ENCODE measurements at places on chromosomes 2 and 18.

GRCh38 chr2:85655961-85656417, 12.0 kb downstream of the SFTPB start:
- DNase-seq = no peak

DNA sequence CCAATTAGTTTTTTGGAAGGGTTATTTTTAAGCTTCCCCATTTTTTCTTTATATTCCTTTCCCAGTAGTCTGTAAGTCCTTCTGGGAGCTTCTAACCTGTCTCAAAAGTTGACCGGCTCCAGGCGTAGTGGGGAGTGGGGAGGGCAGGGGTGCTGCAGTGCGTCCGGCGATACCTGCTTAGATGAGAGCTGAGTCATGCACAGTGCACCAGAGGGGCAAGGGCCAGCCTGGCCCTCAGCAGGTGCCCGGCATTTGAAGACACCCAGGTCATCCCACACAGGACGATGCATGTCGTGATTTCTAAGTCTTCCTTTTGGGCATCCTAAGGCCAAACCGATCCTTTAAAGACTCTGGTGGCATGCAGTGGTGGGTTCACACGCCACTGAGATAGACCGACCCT, 73.4 kb downstream of the TPO start:
- no peak for DNase-seq

DNA sequence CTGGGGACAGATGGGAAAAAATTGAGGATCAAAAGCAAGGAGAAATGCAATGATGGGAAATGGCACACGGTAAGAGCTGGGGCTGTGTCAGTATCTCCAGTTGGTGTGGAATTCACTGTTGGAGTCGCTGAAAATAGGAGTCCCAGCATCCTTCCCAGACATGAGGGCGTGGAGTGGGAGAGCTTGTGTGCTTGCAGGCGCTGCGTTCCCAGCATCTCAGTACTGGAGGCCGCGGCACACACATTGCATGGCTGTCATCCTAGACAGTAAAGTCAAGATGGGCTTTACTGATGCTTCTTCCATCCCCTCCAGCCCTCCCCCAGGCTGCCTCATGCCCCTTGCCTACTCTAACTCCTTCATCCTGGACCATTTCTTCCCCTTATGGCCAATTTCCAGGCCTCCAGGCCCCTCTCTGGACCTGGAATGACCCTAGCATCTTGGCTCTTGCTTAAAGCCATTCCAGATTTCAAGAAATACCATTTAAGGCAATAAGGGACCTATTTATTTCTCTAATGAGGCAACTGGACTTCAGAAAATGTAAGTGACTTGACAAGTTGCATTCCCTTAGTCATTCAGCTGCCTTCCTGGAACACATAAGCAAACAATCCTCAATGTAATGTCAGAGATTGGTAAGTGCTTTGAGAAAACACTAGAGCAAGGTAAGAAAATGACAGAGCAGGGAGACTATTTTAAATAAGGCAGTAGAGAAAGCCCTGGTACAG, 70.5 kb upstream of the TTC39C start:
- no peak for DNase-seq

GRCh38 chr18:79949697-79950487, 1.6 kb downstream of the SLC66A2 start:
- DNase-seq = no peak

- DNase-seq = no peak
These were observed 36.6 kb upstream of the PPP1R1C start for GRCh38 chr2:181949047-181949446.

DNA sequence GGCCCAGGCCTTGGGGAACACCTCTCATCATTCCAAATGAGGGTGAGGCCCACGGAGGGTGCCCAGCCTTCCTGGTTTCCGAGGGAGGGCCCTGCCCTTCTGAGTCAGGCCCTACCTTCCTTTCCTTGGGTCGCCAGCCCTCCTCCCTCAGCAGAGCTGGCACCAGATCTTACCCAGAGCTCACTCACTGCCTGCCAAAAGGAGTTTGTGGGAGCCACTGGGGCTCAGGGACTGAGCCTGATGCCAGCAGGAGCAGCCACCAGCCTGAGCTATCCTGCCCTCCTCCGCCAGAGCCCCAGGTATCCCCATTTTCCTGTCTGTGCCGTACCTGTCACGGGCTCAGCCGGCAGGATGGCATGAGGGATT, 64.1 kb downstream of the NRP2 start:
- DNase-seq = no peak

DNA sequence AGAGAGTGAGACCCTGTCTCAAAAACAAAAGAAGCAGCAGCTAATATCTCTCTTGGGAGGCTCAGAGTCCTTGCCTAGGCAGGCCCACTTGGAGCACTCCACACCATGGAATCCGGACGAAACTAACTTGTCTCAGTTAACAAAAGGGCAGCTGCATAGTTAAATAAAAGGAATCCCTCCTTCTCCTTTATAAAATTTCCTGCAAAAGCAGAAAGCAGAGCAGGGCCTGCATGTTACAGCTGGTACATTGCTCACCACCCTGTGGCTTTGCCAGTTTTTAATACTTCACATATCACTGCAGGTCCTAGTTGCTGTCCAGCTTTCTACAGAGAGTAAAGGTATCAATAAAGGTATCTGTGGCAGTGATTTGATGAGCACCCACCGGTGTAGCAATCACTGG, 93.6 kb downstream of the ASAP2 start:
- no peak for DNase-seq

- DNase-seq = no peak
These were observed 42.7 kb upstream of the SEMA4C start for GRCh38 chr2:96912346-96913116.

- DNase-seq = no peak
These were observed 660.7 kb upstream of the RAB6C start for GRCh38 chr2:129318581-129319421.

GRCh38 chr2:217262911-217263310, 403.0 kb upstream of the TNP1 start:
- no peak for DNase-seq

DNA sequence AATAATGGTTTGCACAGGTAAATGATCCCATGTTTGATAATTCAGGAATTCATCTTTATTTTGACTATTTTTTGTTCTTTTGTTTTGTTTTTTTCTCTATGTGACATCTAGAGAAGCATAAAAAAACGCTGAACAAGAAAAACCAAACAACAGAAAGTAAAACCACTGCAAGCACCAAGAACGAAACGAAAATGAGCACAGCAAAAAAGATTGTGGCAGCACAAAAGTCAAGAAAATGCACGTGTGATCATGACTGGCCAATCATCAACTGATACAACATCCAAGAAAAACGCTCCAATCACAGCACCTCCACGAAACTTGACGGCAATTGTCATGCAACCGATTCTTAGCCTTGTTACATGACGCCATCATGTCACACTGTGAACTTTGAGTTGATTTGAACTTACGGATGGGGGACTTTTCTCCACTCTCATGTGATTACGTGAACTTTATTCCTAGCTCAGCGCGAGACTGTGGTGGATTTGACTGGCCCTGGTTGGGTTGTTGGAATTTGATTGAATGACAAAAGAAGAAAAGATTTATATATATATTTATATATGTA, 318.7 kb downstream of the CELF4 start:
- DNase-seq = no peak

- no peak for DNase-seq
These were observed 3.8 kb upstream of the SESTD1 start for GRCh38 chr2:179268277-179268925.

DNA sequence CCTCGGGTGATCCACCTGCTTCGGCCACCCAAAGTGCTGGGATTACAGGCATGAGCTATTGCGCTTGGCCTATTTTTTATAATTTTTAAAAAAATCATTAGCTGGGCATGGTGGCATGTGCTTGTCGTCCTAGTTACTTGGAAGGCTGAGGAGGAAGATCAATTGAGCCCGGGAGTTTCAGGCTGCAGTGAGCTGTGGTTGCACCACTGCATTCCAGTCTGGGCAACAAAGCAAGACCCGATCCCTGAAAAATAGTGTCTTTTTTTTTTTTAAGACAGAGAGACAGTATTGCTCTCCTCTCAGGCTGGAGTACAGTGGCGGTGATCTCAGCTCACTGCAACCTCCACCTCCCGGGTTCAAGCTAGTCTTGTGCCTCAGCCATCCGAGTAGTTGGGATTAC, 4.8 kb downstream of the SSB start:
- no peak for DNase-seq

GRCh38 chr2:151350579-151351195, 6.7 kb upstream of the TNFAIP6 start:
- peak; percentile 26 for DNase-seq

- DNase-seq = no peak
These were observed 56.4 kb downstream of the NCK2 start for GRCh38 chr2:105800953-105801635.

DNA sequence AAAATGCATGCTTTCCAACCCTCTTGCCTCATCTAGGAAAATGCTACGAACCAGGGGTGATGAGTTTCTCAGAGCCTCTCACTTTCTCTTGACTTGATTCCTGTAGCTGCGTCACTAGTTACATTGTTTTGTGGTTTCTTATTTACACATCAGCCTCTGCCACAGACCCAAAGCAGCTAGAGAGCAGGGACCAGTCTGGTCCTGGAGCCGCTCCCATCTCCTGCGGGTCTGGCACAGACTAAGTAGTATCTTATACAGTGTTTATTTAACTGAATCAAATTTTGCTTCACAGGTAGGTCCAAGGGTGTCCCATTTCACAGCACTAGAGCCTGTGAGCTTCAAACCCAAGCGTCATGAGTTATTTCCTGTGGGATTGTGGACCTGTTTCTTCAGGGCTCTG, 310.5 kb downstream of the MYCN start:
- DNase-seq = no peak

GRCh38 chr2:24702800-24703199, 90.4 kb downstream of the PTRHD1 start:
- peak; percentile 78 for DNase-seq

GRCh38 chr18:58027341-58027740, 16.7 kb upstream of the NEDD4L start:
- no peak for DNase-seq

DNA sequence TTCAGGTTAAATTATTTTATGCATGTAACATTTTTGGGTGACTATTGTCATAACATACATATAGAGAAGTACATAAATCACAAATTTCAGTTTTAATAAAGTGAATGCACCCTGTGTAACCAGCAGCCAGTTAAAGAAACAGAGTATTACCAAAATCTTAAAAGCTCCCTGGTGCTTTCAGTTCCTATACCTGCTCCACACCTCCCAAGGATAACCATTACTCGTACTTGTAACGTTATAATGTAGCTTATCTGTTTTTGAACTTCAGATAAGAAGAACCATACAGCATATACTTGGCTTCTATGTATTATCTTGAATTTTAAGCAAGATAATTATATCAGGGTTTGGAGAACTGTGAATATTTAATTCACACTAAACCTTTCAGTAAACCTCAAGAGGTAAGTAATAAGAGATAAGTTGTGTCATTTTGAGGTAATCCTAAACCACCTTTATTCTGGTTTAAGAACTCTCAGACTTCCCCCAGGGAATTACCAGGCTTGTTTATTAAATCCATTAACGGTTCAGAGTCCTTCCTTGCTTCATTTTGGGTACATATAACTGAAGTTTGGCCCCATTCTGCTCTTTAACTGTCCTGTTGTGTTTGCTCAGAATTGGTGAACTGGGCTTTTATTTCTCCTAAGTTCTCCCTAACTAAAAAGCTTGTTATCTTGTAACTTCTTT, 58.6 kb downstream of the LCLAT1 start:
- no peak for DNase-seq

GRCh38 chr2:182866095-182866460, 359 bp downstream of the FRZB start:
- no peak for DNase-seq

DNA sequence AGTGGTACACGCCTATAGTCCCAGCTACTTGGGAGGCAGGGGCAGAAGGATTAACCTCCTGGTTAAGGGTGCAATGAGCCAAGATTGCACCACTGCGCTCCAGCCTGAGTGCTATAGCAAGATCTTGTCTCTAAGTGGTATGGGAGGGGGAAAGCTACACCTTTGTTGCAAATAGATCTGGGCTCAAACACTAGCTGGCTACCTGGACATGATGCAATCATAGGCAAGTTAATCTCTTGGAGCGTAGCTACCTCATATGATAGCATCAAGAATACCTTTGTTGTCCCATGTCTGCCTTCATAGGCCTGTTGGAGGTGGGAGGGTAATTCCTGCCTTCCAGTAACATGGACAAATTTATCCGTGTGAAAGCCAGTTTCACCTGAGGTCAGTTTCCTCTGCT, 15.7 kb downstream of the KLHL29 start:
- DNase-seq = no peak

- no peak for DNase-seq
These were observed 1.4 kb downstream of the DPYSL5 start for GRCh38 chr2:26849056-26849999.

- DNase-seq = no peak
These were observed 327.1 kb downstream of the CCDC178 start for GRCh38 chr18:33113416-33113815.

DNA sequence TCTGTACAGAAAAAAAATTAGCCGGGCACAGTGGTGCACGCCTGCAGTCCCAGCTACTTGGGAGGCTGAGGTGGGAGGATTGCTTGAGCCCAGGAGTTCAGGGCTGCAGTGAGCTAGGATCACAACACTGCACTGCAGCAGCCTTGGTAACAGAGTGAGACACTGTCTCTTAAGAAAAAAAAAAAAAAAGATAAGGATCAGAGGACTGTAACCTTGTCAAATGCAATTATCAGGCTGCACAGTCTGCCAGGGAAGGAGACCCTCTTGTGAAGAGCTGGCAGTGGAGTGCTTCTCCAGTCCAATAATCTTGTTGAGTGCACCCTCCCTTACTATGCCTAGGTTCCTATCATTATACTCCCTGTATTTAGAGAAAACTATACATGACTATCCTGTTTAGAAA, 330.7 kb downstream of the PDE11A start:
- no peak for DNase-seq

- no peak for DNase-seq
These were observed 551.3 kb upstream of the RAB6C start for GRCh38 chr2:129428086-129428660.

DNA sequence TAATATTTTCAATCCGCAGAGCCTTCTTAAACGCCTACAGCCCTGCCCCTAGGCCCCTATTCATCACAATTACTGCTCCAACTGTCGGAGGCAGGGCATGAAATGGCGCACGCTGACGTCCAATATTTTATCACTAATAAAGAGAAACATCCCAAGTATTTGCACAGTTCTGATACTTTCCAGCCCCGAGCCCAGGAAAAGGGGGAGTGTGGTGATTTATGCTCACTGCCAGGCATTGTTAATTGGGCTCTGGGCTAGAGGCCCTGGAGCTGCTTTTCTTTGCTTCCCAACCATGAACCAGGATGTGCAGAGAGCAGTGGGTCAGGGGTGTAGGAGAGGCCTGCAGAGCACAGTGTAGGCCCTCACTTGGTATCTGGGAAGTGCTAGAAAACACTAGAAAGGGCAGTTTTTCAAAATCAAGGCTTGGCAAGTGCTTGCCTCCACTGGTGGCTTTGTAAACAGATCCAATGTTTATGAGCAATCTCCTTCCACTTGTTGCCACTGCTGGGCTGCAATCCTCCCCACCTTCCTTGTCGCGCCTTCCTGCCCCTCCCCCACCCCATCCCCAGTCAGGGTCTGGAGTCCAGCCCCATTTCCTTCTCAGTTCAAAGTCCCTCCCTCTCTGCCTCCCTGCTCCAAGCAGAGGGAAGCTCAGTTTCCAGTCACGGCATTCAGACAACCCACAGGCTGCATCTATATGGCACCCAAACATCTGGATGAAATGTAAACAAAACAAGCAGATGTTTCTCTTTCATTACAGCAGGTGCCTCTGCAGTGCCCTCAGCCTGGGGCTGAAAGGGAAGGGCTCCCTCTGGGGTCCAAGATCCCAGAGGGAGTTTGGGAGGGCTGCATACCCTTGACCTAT, 83.9 kb upstream of the PKDCC start:
- no peak for DNase-seq

GRCh38 chr18:4260107-4260506, 195.0 kb downstream of the DLGAP1 start:
- no peak for DNase-seq
